ENCODE measurements at places on chromosomes 11 and 22.
A peak's percentile ranks its signal among the peaks of the same experiment; 100 is the strongest.

DNA sequence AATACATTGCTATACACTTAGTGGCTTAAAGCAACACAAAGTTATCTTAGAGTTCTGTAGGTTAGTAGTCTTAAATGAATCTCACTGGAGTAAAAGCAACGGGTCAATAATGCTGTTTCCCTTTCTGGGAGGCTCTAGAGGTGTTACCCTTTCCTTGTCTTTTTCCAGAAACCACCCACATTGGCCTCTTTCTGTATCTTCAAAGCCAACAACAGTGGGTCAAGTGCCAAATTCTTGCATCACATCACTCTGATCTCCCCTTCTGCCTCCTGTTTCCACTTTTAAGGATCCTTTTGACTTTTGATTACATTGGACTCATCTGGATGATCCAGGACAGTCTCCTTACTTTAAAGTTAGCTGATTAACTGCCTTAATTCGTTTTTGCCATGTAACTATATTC lies 93.6 kb downstream of the DDX10 start:
- no peak for DNase-seq

- DNase-seq: no peak
Measured at GRCh38 chr11:119222308-119222707, 16.2 kb downstream of the CBL start.

DNA sequence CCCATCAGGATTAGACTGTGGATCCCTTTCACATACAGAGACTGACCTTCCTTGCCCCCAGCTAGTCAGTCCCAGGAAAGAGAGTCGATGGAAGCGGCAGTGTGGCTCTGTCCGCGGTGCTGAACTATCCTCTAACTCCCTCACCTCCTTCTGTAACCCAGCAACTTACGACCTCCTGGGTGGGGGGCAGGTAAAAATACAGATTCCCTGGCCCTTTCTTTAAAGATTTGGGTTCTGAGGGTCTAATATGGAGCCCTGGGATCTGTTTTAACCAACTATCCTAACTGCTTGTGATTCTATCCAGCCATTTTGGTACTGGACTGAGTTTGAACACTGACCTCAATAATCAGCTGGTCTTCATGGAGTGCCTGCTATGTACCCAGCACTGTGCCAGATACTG lies 23.2 kb downstream of the MFNG start:
- no peak for DNase-seq

DNA sequence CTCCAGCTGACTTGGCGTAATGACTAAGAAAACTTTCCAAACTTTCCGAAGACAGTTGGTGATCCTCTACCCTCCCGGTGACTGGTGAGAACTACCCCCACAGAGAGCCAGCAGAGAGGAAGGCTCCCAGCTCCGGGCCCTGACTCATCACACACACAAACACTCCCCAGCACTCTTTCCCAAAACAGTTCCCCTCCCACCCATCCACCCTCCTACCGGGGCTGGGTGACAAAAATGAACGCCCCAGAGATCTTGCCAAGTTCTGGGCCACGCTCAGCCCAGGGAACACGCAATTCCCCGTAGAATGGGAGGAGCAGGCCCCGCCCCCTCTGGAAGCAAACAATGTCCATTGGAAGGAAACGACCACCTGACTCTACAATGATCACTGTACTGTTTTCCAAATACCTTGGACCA lies 21.3 kb upstream of the JAM3 start:
- DNase-seq: no peak

DNA sequence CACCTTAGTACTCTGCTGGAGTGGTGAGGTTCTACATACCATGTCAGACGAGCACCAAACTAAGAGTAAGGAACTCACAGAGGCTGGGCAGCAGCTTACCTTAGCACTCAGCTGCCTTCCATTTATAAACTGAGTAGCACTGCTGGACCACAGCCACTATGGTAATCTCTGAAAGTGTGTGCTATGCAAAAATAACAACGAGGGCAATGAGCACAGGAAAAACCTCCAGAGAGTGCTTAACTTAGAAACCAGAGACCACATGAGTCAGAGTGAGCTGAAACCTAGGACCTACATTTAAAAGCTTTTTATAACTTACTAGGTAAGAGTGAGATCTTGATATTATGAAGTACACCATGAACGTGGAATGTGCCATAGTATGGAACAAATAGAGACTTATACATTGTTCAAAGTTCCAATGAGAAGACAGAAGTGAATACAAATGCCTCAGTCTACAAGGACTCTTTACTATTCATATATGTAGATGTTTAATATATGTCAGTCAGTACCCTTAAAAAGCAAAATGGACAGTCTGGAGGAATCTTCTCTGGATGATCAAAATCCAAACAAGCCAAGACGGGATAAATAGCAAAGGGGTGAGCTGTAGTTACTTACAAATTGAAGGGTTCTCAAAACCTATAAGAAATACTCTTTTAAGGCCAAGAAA lies 17.2 kb upstream of the CD59 start:
- DNase-seq: no peak

GRCh38 chr11:126333142-126333541 lies 22.3 kb upstream of the ST3GAL4 start:
- no peak for DNase-seq

GRCh38 chr22:29385748-29386147 lies 2.6 kb downstream of the AP1B1 start:
- DNase-seq: no peak

GRCh38 chr22:30127749-30128166 lies 47.5 kb downstream of the HORMAD2 start:
- DNase-seq: no peak

DNA sequence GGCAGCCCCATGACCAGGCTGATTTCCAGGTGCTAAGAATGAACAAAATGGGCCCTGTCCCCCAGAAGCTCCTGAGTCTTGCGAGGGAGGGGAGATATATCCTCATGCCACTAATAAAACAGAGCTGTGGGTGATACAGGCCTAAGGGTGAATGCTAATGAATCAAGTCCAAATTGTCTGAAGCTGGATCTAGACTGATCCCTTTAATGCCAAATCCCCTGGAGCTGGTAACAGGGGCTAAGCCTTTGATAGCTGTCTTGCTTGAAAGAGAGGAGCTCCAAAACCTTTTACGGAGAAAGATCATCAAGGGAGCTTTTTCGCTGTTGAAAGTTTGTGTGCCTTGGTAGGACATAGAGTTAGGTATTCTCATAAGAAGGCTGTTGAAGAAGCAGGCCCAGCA lies 79.7 kb downstream of the PPFIBP2 start:
- no peak for DNase-seq

- DNase-seq: no peak
Measured at GRCh38 chr11:115965767-115966504, 461.7 kb upstream of the CADM1 start.

GRCh38 chr11:102760344-102761035 lies 19.9 kb downstream of the MMP10 start:
- no peak for DNase-seq

GRCh38 chr22:39643311-39644083 lies 72.9 kb downstream of the CACNA1I start:
- no peak for DNase-seq

GRCh38 chr11:79092791-79093353 lies 348.0 kb downstream of the TENM4 start:
- no peak for DNase-seq

GRCh38 chr11:119797123-119797611 lies 68.2 kb upstream of the NECTIN1 start:
- DNase-seq: no peak

GRCh38 chr11:128686745-128687177 lies 7.1 kb upstream of the FLI1 start:
- DNase-seq: no peak

DNA sequence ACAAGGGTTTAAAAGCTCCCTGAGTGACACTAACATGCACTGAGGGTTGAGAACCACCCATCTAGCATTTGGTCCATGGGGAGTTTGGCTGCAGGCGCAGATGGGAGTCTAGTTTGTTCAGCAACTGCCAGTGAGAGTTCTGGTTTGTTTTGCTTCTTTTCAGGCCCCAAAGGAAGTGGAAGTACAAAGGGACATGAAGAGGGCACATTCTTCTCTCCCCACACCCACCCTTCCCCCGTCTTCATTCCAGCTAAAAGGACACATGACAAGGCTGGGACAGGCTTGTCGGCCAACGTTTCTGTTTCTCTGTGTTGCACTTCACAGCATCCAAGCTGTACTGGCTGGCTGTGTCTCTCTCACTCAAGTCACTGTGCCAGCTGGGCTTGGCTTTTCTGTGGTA lies 8.2 kb upstream of the ENDOD1 start:
- no peak for DNase-seq

DNA sequence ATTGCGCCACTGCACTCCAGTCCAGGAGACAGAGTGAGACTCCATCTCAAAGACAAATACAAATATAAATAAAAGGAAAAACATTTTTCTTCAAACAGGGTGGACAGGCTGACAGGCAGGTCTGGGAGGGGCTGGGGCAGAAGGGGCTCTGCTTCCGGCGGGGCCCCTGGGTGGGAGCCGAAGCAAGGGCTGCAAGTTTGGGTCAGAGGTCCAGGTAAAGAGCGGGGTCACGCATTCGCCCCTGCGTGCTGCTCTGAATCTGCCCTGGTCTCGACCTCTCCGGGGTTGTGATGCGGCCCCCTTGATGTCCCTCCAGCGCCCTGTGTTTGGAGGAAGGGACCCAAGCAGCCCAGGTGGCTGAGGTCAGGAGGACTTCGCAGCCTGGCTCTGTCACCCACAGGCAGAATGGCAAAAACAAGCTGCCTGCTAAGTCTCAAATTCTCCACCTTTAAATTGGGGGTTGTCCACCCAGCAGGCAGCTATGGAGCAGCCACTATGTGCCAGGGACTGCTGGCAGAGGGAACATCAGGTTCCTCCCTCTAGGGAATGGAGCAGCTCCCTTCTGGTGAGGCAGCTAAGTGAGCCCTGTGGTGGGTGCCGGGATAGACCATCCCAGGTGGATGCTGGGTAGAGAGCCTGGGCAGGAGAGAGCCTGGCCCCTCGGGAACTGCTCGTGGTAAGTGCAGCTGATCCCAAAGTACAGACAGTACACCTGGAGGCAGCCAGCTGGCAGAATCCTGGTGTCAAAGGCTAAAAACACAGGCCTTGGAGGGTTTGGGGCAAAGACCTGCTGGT lies 10.3 kb upstream of the PHF21B start:
- DNase-seq: no peak

DNA sequence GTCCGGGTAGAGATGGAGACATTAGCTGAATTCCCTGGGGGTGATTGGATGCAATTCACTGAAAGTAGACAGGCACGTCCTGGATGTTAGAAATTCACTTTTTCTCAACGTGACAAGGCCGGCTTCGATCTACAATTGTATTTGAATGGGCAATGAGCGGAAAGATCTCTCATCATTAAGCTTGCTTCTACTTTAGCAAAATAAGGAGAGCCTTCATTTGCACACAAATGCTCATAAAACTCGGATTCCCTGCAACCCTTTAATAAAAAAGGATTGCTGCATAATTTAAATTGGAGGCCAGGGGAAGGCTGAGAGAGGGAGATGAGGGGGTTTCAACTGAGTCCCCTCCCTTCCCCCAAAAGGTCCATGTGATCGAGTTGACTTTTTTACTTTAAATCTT lies 10.6 kb upstream of the PAX6 start:
- no peak for DNase-seq

DNA sequence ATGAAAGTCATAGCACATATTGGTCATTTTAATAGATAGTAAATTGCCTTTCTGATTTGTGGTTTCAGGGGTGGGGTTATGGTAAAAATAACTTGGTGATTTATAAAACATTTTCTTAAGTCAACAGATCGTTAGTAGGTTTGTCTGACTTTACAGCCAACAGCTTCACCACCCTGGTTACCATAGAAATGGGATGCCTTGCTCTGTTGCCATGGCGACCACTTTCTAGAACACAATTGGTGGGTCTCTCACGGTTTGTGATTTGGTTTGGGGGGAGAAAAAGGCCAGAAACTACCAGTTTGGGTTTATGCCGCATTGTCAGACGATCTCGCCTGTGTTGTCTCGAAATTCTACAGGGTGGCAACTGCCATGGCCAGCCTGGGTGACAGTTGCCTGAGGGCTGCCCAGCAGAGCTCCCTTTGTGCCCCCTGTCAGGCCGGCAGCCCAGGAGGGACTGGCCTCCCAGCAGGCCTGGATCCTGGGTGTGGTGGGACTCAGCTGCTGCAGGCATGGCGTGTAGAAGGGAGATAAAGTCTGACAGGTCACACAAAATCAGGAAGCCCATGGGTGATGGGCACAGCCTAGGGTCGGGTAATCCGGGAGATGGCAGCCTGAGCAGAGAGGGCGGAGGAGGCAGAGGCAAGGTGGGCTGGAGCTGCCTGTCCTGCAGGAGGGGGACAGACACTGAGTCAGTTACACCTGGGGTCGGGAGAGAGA lies 30.9 kb downstream of the KCNC1 start:
- no peak for DNase-seq

- no peak for DNase-seq
Measured at GRCh38 chr11:47185305-47186075, 744 bp downstream of the PACSIN3 start.

DNA sequence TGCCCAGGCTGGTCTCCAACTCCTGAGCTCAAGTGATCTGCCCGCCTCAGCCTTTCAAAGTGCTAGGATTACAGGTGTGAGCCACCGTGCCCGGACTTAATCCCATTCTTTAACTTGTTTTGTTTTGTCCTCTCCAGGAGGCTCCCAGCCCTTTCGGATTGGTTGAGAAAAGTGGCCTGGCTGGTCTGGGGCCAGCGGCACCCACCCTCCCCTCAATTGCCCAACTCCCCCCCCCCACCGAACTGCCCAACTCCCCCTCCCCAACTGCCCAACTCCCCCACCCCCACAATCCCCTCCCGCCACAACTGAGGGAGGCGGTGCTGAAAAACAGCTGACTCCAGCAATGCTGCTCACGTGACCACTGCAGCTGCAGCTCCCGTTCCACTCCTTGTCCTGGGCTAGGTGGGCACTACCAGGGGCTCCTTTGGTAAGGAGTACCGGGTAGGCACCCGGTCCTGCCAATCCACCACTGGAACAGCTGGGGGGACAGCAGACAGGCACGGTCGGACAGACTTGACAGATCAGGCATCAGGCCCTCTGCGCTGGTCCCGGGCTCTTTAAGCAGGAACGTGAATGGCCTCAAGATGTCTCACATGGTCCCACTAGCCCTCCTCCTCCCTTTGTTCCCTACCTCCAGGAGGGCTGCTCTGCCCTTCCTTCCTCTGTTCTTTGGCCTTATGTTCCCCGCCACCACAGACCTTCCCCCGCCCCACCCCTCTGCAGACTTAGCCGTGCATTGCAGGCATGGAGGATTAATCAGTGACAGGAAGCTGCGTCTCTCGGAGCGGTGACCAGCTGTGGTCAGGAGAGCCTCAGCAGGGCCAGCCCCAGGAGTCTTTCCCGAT lies at the start of gene TCN2:
TCN2 (plus strand) TSS at position 720 of the 845 bp plus-strand sequence. CDS start 158 bp downstream, outside the sequence.
- peak; percentile 17 for DNase-seq

DNA sequence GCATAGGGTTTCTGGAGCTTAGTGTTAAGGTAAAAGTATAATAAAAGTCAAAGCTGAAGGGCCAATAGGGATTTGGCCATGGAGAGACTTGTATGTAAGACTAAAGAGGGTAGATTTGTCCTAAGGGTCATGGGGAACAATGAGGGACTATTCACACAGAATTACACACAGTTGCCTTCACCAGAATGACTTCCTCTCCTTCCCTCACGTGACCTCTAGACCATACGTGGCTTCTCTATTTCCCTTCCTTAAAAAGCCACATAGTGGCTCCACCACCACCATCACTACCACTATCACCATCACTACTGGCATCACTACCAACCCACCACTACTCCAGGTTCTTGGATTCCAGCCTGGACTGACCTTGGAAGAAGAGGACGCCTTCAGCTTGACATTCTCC lies 2.8 kb downstream of the HPX start:
- no peak for DNase-seq

- DNase-seq: no peak
Measured at GRCh38 chr11:130071211-130071712, 1.6 kb downstream of the APLP2 start.

GRCh38 chr11:69868006-69868810 lies 49.0 kb upstream of the FGF3 start:
- DNase-seq: no peak

Measured in stimulated activated CD8-positive, alpha-beta memory T cell treated with anti-CD3 and anti-CD28 coated beads, Interleukin-2, amount 100 ng/mL, for 48 hours (primary cell).